ENCODE measurements at places on chromosomes 12 and 14. TPM values are rescaled to one million over a fixed set of nuclear protein-coding genes. Genes with fewer than 3 reads are reported as not detected.

IFNG-AS1 gene
- polyA plus RNA-seq = 0.13 TPM

SLC8A3 gene
- polyA plus RNA-seq = 0.42 TPM

KSR2 gene
- 0.61 TPM for polyA plus RNA-seq

DNA sequence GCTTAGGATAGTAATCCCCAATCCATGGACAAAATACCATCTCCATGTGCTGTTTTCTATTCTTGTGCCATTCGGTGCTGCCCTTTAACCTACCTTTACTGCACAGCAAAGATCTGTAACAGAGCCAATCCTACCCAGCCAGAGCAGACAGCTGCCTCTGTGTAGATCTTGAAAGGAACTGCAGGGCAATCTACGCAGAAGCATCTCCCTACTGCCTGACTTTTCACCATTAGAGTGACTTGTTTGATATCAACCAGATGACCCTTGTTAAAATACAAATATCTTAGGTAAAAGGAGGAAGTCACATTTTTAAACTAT, 33.9 kb upstream of the PPM1A start:
- peak; percentile 21 for DNase-seq
- no peaks in the 10 kb centered on the region for H3K4me1 ChIP-seq
- peaks cover 2% of the 10 kb centered on the region for H3K27me3 ChIP-seq
- H3K36me3 ChIP-seq = no peaks in the 10 kb centered on the region
- H3K4me3 ChIP-seq = no peak overlapping the region

GRCh38 chr12:6839482-6840201, 1.1 kb upstream of the GNB3 start:
- peak; percentile 42 for DNase-seq
- no peak overlapping the region for H3K27ac ChIP-seq
- H3K36me3 ChIP-seq = peaks cover 45% of the 10 kb centered on the region
- H3K4me1 ChIP-seq = peaks cover 17% of the 10 kb centered on the region

- H3K27ac ChIP-seq = no peak overlapping the region
- no peaks in the 10 kb centered on the region for H3K36me3 ChIP-seq
- DNase-seq = no peak
- no peak overlapping the region for H3K4me3 ChIP-seq
These were observed 511.9 kb downstream of the TMEM121 start for GRCh38 chr14:106038263-106038662.

DNA sequence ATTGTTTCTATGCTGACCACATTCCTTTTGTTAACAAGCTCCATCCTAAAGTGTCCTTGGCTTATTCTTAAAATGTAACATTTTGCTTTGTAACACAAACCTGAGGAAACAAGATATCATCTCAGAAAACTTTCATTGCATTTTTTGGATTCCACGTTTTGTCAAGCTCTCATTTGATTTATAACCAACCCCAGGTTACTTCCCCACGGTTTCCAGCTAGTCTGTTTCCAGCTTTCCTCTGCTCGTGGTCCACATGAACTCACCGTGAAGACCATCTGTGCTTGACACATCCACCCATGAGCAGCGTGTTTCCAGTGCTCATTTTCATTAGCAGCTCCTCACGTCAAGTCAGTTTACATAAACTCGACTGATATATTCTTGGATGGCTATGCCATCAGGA, 6.4 kb upstream of the NKX2-8 start:
- no peak for DNase-seq
- no peak overlapping the region for H3K4me3 ChIP-seq
- no peak overlapping the region for H3K27ac ChIP-seq
- peaks cover 72% of the 10 kb centered on the region for H3K27me3 ChIP-seq
- no peaks in the 10 kb centered on the region for H3K36me3 ChIP-seq
- H3K4me1 ChIP-seq = no peaks in the 10 kb centered on the region

ALKBH2 gene
- polyA plus RNA-seq = 17.9 TPM

- no peaks in the 10 kb centered on the region for H3K27me3 ChIP-seq
- H3K4me1 ChIP-seq = no peaks in the 10 kb centered on the region
- no peak overlapping the region for H3K27ac ChIP-seq
- peaks cover 28% of the 10 kb centered on the region for H3K36me3 ChIP-seq
- no peak for DNase-seq
These were observed 19.1 kb upstream of the SLC17A8 start for GRCh38 chr12:100337727-100338126.

DNA sequence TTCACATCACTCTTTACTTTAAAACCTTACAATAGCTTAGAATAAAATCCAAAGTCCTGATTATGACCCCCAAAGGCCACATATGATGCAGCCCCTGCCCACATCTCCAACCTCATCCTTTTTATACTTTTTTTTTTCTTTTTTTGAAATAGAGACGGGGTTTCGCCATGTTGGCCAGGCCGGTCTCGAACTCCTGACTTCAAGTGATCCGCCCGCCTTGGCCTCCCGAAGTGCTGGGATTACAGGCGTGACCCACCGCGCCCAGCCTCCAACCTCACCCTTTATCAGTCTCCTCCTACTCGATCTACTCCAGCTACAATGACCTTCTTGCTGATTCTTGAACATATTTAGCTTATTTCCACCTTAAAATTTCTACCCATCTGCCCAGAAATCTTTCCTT, 1.2 kb upstream of the MAPKAPK5 start:
- no peak for DNase-seq
- peaks cover 17% of the 10 kb centered on the region for H3K4me1 ChIP-seq
- H3K27ac ChIP-seq = peak overlapping the region; percentile 85
- H3K36me3 ChIP-seq = peaks cover 18% of the 10 kb centered on the region
- H3K4me3 ChIP-seq = peak overlapping the region; percentile 57

GRCh38 chr12:32983968-32984367, 87.4 kb upstream of the PKP2 start:
- H3K4me1 ChIP-seq = no peaks in the 10 kb centered on the region
- no peak overlapping the region for H3K4me3 ChIP-seq
- no peak for DNase-seq
- peaks cover 2% of the 10 kb centered on the region for H3K27me3 ChIP-seq
- H3K36me3 ChIP-seq = no peaks in the 10 kb centered on the region
- H3K27ac ChIP-seq = no peak overlapping the region

- no peak overlapping the region for H3K4me3 ChIP-seq
- no peaks in the 10 kb centered on the region for H3K27me3 ChIP-seq
- DNase-seq = no peak
These were observed 14.6 kb upstream of the EIF2B2 start for GRCh38 chr14:74988131-74988530.

DNA sequence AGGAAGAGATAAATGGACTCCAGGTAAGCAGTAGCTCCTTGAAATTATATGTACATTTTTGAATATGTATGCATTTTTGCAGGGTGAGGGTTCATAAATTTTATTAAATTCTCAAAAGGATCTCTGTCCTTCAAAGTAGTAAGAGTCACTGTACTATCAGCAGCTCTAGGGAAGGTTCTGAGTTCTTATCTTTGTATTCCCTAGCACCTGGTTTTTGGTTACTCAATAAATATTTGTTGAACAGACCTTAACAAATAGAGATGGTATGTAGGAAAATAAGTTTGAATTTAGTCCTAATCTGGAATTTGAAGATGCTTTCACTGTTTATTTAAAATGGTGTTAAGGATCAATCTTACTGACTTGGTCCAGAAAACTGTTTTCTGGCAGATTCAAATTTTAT, 18.3 kb downstream of the LEMD3 start:
- peaks cover 4% of the 10 kb centered on the region for H3K36me3 ChIP-seq
- H3K27me3 ChIP-seq = no peaks in the 10 kb centered on the region
- H3K4me3 ChIP-seq = no peak overlapping the region
- H3K27ac ChIP-seq = no peak overlapping the region
- DNase-seq = no peak

GRCh38 chr12:116666305-116666673, 71.6 kb downstream of the SPRING1 start:
- no peaks in the 10 kb centered on the region for H3K36me3 ChIP-seq
- no peaks in the 10 kb centered on the region for H3K27me3 ChIP-seq
- DNase-seq = no peak
- no peak overlapping the region for H3K27ac ChIP-seq
- H3K4me1 ChIP-seq = peaks cover 10% of the 10 kb centered on the region
- H3K4me3 ChIP-seq = no peak overlapping the region

BCDIN3D gene
- polyA plus RNA-seq = 6.1 TPM

RHEBL1 gene
- 0.79 TPM for polyA plus RNA-seq

EML5 gene
- polyA plus RNA-seq = 6.2 TPM

DNA sequence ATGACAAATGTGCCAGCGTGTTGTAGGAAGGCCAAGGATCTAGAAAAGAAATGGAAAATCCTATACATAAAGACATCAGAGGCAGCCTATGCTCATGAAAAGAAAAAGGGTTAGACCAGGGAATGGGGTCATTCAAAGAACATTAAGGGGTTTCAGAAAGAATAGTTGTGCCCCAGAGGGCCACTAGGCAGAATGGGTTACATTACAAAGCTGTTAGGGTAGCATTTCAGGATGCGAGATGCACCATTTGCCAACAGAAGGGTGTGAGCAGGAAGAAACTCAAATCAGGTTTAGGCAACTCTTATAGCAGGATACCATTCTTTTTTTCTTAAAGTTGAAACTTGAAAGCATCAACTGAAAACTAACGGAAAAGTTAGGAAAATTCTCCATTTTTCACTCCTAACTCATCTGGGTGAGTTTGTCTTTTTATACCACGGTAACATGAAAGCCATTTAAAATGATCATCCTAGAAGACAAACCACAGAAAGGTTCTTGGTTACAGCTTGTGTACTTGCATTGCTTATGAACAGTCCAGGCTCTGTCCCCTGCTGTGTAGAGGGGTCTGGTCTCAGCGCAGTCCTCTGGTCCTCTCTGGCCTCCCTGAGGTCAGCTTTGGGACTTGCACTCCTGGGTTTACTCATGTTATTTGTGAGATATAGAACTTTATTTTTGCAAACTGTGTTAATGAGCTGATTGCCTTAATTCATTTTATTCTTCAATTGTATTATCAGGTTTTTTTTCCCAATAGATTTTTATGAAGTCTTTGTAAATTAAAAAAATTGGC, 209.1 kb downstream of the DACT1 start:
- no peaks in the 10 kb centered on the region for H3K36me3 ChIP-seq
- H3K4me3 ChIP-seq = no peak overlapping the region
- H3K4me1 ChIP-seq = no peaks in the 10 kb centered on the region
- DNase-seq = no peak
- no peaks in the 10 kb centered on the region for H3K27me3 ChIP-seq
- no peak overlapping the region for H3K27ac ChIP-seq

- no peaks in the 10 kb centered on the region for H3K4me1 ChIP-seq
- H3K4me3 ChIP-seq = no peak overlapping the region
- no peaks in the 10 kb centered on the region for H3K36me3 ChIP-seq
- no peaks in the 10 kb centered on the region for H3K27me3 ChIP-seq
These were observed 98.2 kb downstream of the DICER1 start for GRCh38 chr14:95059126-95059525.

- DNase-seq = no peak
- no peaks in the 10 kb centered on the region for H3K27me3 ChIP-seq
- peaks cover 5% of the 10 kb centered on the region for H3K36me3 ChIP-seq
- no peaks in the 10 kb centered on the region for H3K4me1 ChIP-seq
- H3K4me3 ChIP-seq = no peak overlapping the region
These were observed 30.7 kb downstream of the SNRNP35 start for GRCh38 chr12:123488539-123489230.

DNA sequence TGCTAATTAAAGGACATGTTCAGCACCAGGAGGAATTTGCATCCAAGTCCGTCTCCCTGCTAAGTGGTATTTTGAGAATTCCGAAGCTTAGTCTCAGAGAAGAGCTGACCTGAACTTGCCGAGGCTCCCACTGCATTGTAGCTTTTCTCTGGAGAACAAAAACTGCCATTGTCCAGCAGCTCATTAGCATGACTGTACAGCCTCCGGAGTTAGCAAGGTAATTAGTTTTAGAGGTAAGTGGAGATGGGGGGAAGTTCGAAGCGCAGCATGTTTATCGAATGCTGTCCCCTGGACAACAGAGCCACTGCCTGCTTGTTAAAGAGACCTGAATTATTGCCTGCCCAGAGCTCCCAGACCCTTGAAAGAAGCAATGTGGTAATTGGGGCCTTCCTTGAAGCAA, 160.3 kb upstream of the PELI2 start:
- H3K4me3 ChIP-seq = no peak overlapping the region
- H3K27ac ChIP-seq = no peak overlapping the region
- no peaks in the 10 kb centered on the region for H3K36me3 ChIP-seq
- no peak for DNase-seq
- H3K4me1 ChIP-seq = no peaks in the 10 kb centered on the region

EMP1 gene
- 45.2 TPM for polyA plus RNA-seq

DNA sequence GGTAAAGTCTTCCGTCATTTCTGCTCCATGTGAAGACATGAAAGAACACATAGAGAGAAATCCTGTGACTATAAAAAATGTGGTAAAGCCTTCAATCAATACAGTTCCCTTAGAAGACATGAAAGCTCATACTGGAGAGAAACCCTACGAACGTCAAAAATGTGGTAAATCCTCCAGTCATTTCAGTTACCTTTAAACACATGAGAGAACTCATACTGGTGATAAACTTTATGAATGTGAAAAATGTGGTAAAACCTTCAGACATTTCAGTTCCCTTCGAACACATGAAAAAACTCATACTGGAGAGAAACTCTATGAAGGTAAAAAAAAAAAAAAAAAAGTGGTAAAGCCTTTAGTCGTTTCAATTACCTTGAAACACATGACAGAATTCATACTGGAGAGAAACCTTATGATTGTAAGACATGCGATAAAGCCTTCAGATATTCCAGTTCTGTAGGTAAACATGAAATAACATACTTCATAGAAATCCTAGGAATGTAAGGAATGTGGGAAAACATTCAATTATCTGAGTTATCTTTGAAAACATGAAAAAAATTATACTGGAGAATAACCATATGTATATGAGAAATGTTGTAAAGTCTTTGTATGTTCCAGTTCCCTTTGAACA, 60.4 kb downstream of the MAP4K5 start:
- H3K27me3 ChIP-seq = no peaks in the 10 kb centered on the region
- H3K4me3 ChIP-seq = no peak overlapping the region
- H3K4me1 ChIP-seq = no peaks in the 10 kb centered on the region
- no peak overlapping the region for H3K27ac ChIP-seq

MMP17 gene
- polyA plus RNA-seq = 8.3 TPM

- H3K4me3 ChIP-seq = no peak overlapping the region
- H3K27ac ChIP-seq = no peak overlapping the region
- peak; percentile 45 for DNase-seq
- H3K27me3 ChIP-seq = no peaks in the 10 kb centered on the region
These were observed 227.2 kb downstream of the MED13L start for GRCh38 chr12:116050275-116050674.

CPNE6 gene
- 0.31 TPM for polyA plus RNA-seq

GRCh38 chr12:65631621-65632111, 192.6 kb upstream of the HMGA2 start:
- H3K27me3 ChIP-seq = no peaks in the 10 kb centered on the region
- H3K4me1 ChIP-seq = peaks cover 40% of the 10 kb centered on the region
- no peaks in the 10 kb centered on the region for H3K36me3 ChIP-seq

CCDC175 gene
- polyA plus RNA-seq = 1.5 TPM

DNA sequence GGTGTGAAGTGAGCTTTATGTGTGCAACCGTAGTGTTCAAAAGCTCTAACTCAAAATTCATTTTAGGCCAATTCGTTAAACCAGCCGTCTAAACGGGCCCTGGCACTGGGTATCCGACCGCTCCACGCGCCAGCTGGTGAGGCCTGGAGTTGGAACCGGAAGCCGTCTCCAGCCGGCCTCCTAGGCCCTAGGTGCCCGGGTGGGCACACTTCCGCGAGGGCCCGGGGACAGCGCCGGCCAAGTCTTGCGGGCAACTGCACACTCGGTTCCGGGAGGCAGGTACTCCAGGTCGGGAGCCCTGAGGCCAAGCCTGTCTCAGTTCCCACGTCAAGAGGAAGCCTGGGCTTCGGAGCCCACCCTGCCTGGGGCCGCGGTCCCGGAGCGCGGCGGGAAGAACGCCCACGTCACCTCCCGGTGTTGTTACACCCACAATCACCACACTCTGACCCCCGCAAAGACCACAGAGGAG, 16.2 kb downstream of the OTX2 start:
- no peak overlapping the region for H3K4me3 ChIP-seq
- peak; percentile 30 for DNase-seq
- H3K27ac ChIP-seq = no peak overlapping the region
- H3K4me1 ChIP-seq = peaks cover 17% of the 10 kb centered on the region

- H3K27me3 ChIP-seq = no peaks in the 10 kb centered on the region
- no peak overlapping the region for H3K27ac ChIP-seq
- H3K4me1 ChIP-seq = no peaks in the 10 kb centered on the region
- H3K4me3 ChIP-seq = no peak overlapping the region
- no peaks in the 10 kb centered on the region for H3K36me3 ChIP-seq
These were observed 177.3 kb upstream of the DDHD1 start for GRCh38 chr14:53330441-53330840.

Measured in large intestine (tissue), 12 donors.